Right lobe of liver (tissue), 6 donors: ENCODE measurements at places on chromosomes 6 and 20. TPM values are rescaled to one million over a fixed set of nuclear protein-coding genes. Genes with fewer than 3 reads are reported as not detected.

TRMT6 gene
- 5.8 TPM for total RNA-seq

AP5S1 gene
- 16.1 TPM for total RNA-seq

PNLDC1 gene
- 0.15 TPM for total RNA-seq

ATP9A gene
- 10.5 TPM for total RNA-seq

MCHR2 gene
- not detected for total RNA-seq

DNA sequence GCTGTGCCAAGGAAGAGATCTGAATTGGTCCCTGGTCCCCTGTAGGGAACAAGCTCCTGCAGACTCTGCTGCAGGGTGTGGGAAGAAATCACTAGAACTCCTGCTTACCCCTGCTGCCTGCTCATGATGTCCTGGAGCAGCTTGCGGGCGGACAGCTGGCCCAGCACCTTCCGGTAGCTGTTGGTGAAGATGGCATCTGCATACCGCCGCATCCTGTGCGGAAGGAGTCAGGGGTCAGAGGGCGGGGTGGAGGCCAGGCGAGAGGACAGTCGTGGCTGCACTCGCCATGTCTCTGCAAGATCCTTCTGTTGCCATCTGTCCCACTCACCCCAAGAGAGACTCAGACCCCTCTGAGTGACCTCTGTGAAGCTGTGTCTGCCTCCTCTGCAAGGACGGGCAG is 5.3 kb downstream of the GHRH start:
- no peaks in the 10 kb centered on the region for H3K4me1 ChIP-seq
- H3K27me3 ChIP-seq = no peaks in the 10 kb centered on the region
- no peak overlapping the region for H3K4me3 ChIP-seq

- peaks cover 28% of the 10 kb centered on the region for H3K4me1 ChIP-seq
- H3K27me3 ChIP-seq = no peaks in the 10 kb centered on the region
- peak; percentile 82 for DNase-seq
- H3K36me3 ChIP-seq = no peaks in the 10 kb centered on the region
- H3K27ac ChIP-seq = peak overlapping the region; percentile 93
- H3K4me3 ChIP-seq = no peak overlapping the region
Measured at GRCh38 chr6:37244430-37245310, 12.9 kb upstream of the TBC1D22B start.

DNA sequence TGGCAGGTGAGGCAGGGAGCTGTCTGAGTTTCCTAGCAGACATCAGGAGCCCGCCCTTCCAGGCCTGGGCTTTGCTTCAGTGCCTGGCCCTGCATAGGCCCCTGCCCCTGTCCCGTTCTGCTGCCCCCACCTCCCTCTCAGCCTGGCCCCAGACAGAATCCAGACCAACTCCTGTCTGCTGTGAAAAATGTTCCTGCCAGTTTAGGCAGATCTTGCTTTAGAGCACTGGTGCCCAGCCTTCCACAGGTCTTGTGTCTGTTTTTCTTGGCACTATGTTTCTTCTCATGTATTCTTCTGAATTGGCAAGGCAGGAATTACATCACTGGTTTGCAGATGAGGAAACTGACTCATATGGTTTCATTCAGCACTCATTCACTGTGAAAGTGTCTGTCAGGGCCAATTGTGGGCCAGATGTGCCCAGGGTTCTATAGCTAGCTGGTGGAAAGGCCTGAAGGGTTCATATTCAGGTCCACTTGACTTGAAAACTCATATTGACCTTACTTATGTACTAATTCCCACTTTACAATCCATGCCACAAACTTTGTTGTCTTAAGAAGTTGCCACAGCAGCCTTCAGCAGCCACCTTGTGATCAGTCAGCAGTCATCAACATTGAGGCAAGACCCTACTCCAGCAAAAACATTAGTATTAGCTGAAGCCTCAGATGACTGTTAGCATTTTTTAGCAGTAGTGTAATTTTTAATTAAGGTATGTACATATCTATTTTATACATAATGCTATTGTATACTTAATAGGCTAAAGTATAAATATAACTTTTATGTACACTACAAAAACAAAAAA is 40.5 kb downstream of the HLA-F start:
- H3K36me3 ChIP-seq = no peaks in the 10 kb centered on the region
- H3K27me3 ChIP-seq = no peaks in the 10 kb centered on the region
- no peak for DNase-seq
- no peak overlapping the region for H3K4me3 ChIP-seq
- H3K4me1 ChIP-seq = no peaks in the 10 kb centered on the region

DNA sequence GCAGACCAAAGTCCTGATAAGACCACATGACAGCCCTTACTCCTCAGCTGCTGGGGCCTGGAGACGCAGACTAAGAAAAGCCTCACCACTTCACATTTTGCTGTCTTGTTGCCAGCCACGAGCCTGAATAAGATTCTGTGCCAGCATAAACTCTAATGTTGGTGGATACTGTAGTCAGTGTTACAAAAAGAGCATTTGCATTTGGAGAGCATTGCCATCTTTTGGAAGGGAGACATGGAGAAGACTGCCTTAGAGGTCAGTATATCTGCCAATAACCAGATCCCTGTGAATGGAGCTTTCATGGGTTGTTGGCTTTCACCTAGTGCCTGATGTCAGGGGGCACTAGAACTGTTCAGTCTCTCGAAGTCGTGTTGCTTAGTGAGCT is 315.2 kb downstream of the ZFAND3 start:
- no peaks in the 10 kb centered on the region for H3K36me3 ChIP-seq
- H3K4me1 ChIP-seq = no peaks in the 10 kb centered on the region
- no peaks in the 10 kb centered on the region for H3K27me3 ChIP-seq

GRCh38 chr6:150586850-150587359 is 12.8 kb upstream of the PLEKHG1 start:
- no peaks in the 10 kb centered on the region for H3K27me3 ChIP-seq
- no peak overlapping the region for H3K27ac ChIP-seq
- H3K4me3 ChIP-seq = no peak overlapping the region
- no peak for DNase-seq

- H3K27ac ChIP-seq = no peak overlapping the region
- H3K4me1 ChIP-seq = peaks cover 7% of the 10 kb centered on the region
- H3K36me3 ChIP-seq = no peaks in the 10 kb centered on the region
- no peaks in the 10 kb centered on the region for H3K27me3 ChIP-seq
Measured at GRCh38 chr6:128347123-128347522, 173.3 kb downstream of the PTPRK start.

- H3K4me1 ChIP-seq = no peaks in the 10 kb centered on the region
- no peak overlapping the region for H3K27ac ChIP-seq
- H3K36me3 ChIP-seq = no peaks in the 10 kb centered on the region
- no peak for DNase-seq
- H3K4me3 ChIP-seq = no peak overlapping the region
Measured at GRCh38 chr20:24722586-24722985, 226.5 kb upstream of the CST7 start.

- H3K27me3 ChIP-seq = no peaks in the 10 kb centered on the region
- H3K36me3 ChIP-seq = no peaks in the 10 kb centered on the region
- no peak overlapping the region for H3K4me3 ChIP-seq
- no peaks in the 10 kb centered on the region for H3K4me1 ChIP-seq
- DNase-seq = no peak
- H3K27ac ChIP-seq = no peak overlapping the region
Measured at GRCh38 chr6:78909391-78909790, 42.0 kb downstream of the IRAK1BP1 start.

GRCh38 chr6:99121748-99122147 is 174.0 kb upstream of the FBXL4 start:
- no peaks in the 10 kb centered on the region for H3K27me3 ChIP-seq
- no peak overlapping the region for H3K27ac ChIP-seq
- H3K4me3 ChIP-seq = no peak overlapping the region
- no peak for DNase-seq
- H3K36me3 ChIP-seq = no peaks in the 10 kb centered on the region
- H3K4me1 ChIP-seq = no peaks in the 10 kb centered on the region

DNA sequence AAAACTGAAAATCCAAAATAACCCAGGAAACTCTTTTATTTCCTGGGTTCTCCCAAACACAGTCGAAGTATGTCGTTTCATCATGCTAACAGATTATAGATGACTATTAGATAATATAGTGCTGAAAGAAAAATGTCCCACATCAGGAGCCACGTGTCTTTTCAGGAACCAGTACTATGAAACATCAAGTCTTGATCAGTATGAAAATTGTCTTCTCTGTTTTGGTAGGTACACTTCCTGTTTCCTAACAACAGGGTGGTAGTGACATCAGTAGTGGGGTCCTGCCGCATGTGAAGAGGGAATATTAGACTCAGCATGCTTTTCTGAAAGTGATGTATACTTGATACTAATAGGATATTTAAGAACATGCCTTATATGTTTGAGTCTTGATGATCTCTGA is 136.7 kb downstream of the HIVEP1 start:
- H3K27ac ChIP-seq = no peak overlapping the region
- no peak for DNase-seq
- no peak overlapping the region for H3K4me3 ChIP-seq
- H3K27me3 ChIP-seq = no peaks in the 10 kb centered on the region

- H3K27me3 ChIP-seq = no peaks in the 10 kb centered on the region
- no peak for DNase-seq
- H3K36me3 ChIP-seq = no peaks in the 10 kb centered on the region
- no peaks in the 10 kb centered on the region for H3K4me1 ChIP-seq
- H3K27ac ChIP-seq = no peak overlapping the region
Measured at GRCh38 chr6:102766963-102767362, 1373.5 kb downstream of the GRIK2 start.

GRCh38 chr6:107266563-107266962 is 151.2 kb upstream of the BEND3 start:
- no peaks in the 10 kb centered on the region for H3K27me3 ChIP-seq
- H3K4me3 ChIP-seq = no peak overlapping the region
- H3K4me1 ChIP-seq = peaks cover 30% of the 10 kb centered on the region
- H3K36me3 ChIP-seq = no peaks in the 10 kb centered on the region
- DNase-seq = no peak

DNA sequence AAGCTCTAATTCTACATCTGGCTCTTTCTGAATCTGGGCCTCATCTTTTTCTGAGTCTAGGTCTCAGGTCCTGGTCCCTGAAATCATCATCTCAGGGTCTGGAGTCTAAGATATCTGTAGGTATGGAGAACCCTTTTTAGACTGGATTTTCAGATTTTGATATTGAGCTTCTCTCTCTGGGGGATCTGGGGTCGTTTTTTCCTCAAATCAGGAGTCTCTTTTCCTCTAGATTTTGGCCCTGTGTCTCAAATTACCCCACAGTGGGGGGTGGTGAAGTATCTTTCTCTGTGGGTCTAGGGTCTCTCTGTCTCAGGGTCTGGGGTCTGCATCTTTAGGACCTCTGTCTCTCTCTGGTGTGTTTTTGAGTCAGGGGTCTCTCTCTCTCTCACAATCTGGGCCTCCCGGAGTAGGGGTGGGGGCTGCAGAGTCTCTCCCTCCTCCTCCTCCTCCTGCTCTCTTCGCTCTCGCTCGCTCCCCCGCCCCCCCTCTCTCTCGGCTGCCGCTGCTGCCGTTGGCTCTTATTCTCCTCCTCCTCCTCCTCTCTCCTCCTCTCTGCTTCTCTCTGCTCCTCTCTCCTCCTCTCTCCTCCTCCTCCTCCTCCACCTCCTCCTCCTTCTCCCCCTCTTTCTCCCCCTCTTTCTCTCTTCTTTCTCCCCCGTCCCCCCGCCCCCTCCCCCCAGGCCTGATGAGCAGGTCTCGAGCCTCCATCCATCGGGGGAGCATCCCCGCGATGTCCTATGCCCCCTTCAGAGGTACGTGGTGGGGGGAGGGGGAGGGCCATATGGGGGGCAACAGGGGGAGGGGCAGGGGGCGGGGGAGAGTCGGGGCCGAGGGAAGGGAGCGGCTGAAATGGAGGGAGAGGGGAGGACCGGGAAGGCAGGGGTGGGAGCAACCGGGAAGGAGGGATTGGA is at the start of gene SYNGAP1:
SYNGAP1 (plus strand) TSS at position 486 of the 911 bp plus-strand sequence; CDS start at position 686, 200 bp downstream.
- DNase-seq = no peak
- no peaks in the 10 kb centered on the region for H3K27me3 ChIP-seq
- no peak within 1 kb of the TSS for H3K4me3 ChIP-seq
- H3K27ac ChIP-seq = peak within 1 kb of the TSS; percentile 87
- H3K4me1 ChIP-seq = peaks cover 6% of the 10 kb centered on the region
- peaks cover 5% of the 10 kb centered on the region for H3K36me3 ChIP-seq
